Activated T-cell treated with anti-CD3 and anti-CD28 coated beads for 48 hours (primary cell): ENCODE measurements at places on chromosomes 4 and X.

- no peak for DNase-seq
Observed at GRCh38 chr4:187256897-187257296, 533.2 kb upstream of the FAT1 start.

DNA sequence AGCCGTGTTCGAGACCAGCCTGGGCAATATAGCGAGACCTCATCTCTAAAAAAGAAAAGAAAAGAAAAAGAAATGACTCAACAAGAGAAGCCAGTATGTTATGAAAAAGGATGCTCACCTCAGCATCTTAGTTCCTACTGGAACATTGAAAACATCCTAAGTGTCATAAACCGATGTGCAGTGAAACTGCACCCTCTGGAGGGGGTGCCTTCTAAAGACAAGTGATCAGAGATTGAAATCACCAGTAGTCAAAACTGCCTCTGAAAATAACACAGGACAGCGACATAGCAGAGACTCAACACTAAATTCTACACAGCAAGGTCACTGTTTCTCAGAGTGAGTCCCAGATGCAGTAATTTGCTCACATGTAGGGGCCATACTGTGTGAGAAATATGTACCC, 28.0 kb upstream of the ATP6AP2 start:
- no peak for DNase-seq

- DNase-seq: no peak
Observed at GRCh38 chr4:89157488-89158024, 46.2 kb downstream of the TIGD2 start.

GRCh38 chr4:96356591-96357370, 516.9 kb downstream of the PDHA2 start:
- no peak for DNase-seq

GRCh38 chrX:9117851-9118250, 83.9 kb upstream of the FAM9B start:
- DNase-seq: no peak

GRCh38 chrX:46630141-46630540, 56.6 kb downstream of the CHST7 start:
- DNase-seq: no peak

DNA sequence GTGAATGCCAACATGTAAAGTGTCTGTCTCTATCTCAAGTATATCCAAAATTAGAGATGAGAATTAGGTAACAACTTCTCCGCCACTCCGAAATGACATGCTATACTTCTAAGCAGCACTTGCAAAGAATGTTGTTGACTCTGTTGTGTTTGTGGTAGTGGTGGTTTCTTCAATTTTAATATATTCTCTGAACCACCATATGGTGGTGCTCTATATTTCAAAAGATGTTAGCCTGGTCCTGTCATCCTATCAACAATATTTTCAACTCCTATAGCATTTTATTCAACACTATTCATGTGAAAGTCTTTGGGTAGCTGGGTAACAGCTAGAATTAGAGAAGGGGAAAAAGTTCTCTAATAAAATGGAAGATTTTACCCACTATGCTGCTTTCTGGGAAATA, 1622.8 kb upstream of the IGFBP7 start:
- DNase-seq: no peak

- no peak for DNase-seq
Observed at GRCh38 chr4:71201057-71201456, 137.8 kb upstream of the SLC4A4 start.

GRCh38 chr4:88823058-88823919, 125.7 kb upstream of the NAP1L5 start:
- peak; percentile 51 for DNase-seq

DNA sequence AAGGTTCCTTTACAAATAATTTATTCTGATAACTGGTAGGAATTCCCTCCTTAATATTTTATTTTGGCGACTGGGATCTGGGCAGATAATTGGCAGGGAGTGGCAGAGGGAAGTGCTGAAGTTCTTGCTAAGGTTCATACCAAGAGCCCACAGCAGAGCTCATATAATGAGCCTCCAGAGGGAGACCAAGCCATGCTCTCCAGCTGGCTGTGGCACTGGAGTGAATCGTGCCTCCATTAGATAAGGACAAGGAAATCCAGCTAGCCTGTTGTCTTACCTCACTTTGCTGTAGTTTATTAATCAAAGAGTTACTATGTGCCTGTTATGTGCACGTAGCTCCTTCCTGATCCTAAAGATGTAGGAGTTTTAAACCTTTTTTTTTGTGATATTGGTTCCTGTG, 1.3 kb downstream of the ASB12 start:
- no peak for DNase-seq

DNA sequence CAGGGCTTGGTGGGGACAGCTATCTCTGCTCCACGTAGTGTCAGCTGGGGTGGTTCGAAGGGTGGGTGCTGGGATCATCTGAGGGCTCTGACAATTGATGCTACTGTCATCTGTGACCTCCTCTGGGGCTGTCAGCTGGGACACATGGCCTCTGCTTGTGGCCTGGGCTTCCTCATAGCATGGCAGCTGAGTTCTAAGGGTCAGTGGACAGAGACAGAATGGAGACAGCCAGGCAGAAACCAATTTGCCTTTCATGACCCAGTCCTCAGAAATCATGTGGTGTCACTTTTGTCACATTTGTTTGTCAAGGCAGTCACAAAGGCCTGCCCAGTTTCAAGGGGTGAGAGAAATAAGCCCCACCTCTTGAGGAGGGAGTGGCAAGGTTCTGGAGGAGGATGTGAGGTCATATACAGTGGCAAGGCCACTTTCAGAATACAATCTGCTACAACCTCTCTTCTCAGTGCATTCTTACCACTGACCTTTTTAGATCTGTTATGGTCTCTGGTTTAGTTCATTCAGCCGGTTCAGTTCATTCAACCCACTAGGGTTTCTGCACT, 103.6 kb upstream of the BCOR start:
- no peak for DNase-seq

DNA sequence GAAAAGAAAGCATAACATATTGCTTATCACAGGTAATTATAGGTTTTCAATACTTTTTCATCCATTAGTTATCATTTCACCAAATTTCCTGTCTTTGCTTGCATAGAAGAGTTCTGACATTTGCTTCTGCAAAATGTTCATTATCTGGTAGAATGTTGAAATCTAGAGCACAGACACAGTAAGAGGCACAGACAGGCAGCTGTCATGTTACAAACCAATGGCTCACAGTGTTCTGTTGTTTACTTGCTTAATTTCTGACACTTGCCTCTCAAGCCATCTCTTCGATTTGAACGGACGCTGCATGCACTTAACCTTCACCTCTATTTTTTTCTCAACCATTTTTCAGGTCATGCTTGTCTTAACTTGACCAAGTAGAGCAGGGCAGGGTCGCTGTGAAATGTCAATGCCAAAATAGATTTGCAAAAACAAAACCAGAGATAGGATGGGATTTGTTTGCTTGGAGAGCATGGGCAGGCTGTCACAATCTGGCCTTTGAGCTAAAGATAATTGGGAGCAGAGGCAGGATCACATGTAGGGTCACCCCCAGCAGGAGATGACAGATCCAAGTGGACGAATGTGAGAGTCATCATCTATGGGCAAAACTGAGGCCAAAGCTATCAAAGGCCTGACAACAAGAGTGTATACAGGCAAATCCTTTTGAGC, 292.3 kb downstream of the SMARCA1 start:
- no peak for DNase-seq

- DNase-seq: no peak
Observed at GRCh38 chr4:38283724-38284123, 323.5 kb downstream of the PTTG2 start.

- no peak for DNase-seq
Observed at GRCh38 chr4:128597500-128597899, 212.0 kb upstream of the JADE1 start.

DNA sequence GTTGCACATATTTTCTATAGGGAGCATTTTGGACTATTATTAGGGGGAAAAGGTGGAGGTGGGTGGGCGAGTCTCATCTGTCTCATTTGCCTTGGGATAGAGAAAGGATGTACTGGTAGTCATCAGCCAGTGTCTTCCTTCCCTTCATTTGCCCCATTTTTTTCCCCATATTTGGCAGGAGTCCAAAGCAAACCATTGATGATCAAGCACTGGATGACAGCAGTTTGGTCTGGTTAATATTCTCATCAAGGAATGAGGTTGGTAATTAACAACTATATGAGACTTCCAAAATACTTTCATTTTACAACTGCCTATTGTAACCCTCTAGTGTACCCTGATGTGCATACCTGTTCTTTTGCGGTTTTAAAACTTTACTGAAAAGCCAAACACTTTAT, 22.6 kb upstream of the IGFBP7 start:
- DNase-seq: no peak

GRCh38 chr4:65467068-65467680, 203.1 kb downstream of the EPHA5 start:
- DNase-seq: no peak

DNA sequence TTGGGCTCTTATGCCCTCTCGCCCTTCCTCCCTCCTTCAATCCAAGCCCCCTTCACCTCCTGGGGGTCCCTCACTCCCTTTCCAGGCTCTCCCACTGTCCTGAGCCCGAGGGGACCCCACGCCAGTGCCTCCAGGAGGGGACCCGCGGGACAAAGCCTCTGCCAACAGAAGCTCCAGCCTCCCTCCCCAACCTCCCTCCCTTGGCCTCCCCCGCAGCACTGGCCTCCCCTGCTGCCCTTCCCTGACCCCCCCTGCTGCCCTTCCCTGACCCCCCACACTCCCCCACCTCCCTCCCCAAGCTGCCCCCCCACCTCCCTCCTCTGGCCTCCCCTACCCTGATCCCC, 71.0 kb upstream of the MXD4 start:
- DNase-seq: no peak

DNA sequence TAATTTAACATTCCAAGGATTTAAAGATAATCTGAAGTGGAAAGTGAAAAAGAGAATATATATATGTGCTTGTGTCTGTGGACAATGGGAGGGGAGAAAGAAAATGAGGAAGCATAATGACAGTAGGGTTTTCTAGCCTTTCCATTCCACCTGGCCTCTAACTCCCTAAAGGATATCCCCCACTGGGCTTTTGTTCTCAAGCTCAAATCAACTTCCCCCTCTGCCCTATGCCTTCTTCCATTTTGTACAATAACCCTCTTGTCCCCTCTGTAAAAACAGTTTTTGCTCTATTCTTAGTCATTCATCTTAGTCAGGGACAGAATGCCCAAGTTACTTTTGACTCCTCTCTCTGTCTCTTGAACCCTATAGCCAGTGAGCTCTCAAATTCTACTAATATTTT, 23.6 kb downstream of the ANTXR2 start:
- DNase-seq: no peak

DNA sequence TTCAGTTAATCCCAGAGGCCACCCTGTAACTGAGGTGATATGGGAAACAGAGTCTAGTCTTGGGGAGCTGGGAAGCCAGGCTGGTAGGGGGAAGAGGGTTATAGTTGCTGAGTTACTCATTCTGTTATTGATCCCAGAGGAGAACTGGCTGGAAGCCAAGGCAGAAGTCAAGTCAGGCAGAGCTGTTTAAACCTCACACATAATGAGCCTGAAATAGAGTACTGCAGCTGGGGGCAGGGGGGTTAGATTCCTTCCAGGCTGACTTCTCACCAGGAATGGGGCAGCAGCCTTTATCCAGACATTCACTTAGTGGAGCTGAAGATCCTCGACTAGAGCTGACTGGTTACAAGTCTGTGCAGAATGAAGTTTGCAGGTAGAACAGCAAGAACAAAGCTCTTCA, 144.9 kb downstream of the C4orf33 start:
- DNase-seq: no peak

GRCh38 chr4:2835978-2836377, 7.7 kb upstream of the ADD1 start:
- no peak for DNase-seq

DNA sequence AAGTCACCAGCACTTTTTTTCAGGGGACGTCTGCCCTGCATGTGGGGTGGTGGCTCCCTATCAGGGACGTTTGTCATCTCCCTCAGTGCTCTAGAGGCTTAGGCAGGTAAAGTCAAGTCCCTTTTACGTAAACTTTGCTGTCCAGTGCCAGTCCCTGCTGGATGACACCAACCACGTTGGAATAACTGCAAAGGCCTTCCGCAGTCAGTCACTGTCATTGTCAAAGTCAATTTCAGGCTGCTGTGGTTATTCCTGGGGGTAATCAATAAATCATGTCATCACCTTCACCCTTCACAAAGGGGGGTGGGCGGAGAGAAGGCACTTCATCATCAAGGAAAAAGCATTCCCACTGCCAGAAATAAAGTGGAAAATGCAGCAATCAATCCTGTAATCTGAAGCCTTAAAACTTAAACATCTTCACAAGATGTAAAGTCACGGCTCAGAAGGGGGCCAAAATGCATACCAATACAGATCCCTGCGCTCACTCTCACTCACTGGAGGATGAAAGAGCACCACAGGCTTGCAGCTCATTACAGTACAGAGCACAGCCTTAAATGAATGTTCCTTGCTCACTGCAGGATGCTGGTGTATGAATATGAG, 56.2 kb downstream of the CLDN22 start:
- no peak for DNase-seq

DNA sequence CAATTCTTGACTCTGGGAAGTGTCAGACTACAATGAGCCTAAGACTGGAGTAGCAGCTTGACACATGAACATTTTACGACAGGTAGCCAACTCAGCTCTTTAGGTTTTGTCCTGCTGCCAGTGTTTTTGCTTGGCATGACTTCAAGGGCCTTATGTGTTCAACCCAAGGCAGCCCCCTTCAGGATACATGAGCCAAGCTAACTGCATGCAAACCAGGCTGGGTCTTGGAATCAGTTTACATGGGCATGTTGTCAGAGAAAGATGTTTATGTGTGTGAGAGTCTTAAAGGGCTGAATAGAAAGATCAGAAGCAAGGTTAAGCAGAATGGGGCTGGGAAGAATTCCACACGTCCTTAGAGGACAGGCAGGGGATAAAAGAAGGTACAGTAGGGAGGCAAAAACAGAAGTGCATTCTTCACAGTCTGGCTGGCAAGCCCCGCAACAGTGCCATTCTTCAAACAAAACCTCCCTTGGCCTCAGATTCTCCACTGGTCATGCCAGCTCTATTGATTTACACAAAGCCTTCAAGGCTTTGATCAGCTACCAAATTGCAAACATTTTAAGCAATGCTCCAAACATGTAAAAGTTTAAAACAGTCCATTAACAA, 97.3 kb downstream of the NKX6-1 start:
- DNase-seq: no peak
